ENCODE measurements at places on chromosomes 7 and 10.

GRCh38 chr7:132251327-132251659 lies 325.0 kb downstream of the PLXNA4 start:
- DNase-seq, result peak; percentile 30

- no peak for DNase-seq
These were observed 1.1 kb upstream of the AEBP1 start for GRCh38 chr7:44102846-44103565.

GRCh38 chr7:90320801-90321494 lies at the start of gene FAM237B:
Gene FAM237B, minus strand, starts transcription at chr7:90321304. Its CDS starts 1,556 bp downstream, at chr7:90319748.
- no peak for DNase-seq

GRCh38 chr7:101869901-101870290 lies 52.5 kb downstream of the CUX1 start:
- no peak for DNase-seq

- peak; percentile 40 for DNase-seq
These were observed 2.0 kb upstream of the AKR1B15 start for GRCh38 chr7:134546955-134547354.

DNA sequence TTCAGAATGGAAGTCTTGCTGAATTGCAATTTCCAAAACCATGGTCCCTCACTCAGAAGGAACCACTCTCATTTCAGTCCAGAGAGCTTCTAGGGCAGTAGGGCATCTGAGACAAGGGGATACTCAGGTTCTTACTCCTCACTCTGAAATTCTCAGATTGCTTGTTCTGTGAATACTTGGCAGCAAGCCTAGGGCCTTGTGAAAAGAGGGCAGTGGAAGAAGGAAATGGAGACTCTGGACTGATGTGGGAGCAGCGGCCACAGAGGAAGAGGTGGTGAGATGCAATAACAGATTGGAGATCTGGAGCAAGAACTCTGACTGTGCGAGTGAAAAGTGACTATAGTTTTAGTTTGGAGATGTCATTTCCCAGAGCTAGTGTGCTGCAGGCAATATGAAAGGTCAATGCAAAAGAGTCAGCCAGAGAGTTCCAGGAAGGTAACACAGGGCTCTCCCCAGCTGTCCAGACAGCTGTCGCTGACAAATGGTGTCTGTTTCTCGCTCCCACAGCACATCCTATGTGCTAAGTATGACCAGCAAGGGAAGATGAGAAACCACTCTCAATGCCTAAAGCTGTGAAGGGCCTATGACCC lies 291.6 kb upstream of the KIAA1217 start:
- DNase-seq, result no peak

GRCh38 chr10:57247271-57247670 lies 886.2 kb upstream of the ZWINT start:
- no peak for DNase-seq

DNA sequence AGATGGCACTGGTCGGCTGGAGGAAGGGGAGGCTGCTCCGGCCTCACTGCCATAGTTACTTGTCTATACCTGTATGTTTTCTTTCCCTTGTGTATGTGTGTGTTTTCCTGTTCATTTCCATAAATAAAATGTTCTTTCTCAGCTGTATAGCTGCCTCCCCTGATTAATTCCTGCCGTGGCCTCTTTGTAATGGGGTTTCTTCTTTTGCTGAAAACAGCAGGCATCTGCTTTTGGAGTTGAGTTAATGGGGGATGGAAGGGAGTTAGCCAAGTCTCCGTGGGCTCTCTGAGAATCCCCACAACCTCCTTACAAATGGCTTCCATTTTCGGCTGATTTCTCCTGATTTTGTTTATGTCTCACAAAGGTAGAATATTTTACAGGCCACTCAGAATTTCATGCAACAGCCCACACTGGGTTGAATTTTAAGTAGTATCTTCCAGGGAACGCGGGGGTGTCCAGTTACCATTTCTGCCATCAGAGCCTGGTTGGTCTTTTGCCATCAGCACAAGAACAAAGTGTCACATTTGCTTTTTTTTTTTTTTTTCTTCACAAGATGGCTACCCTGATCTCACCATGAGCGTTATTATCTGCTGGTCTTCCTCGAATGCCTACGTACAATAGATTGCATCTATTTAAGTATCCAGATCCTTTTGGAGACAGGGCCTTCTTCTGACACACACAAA lies 88.1 kb upstream of the NRP1 start:
- no peak for DNase-seq

- no peak for DNase-seq
These were observed 8.1 kb upstream of the TAS2R16 start for GRCh38 chr7:123003539-123004126.

Measured in MCF 10A (cell line).